ENCODE measurements at places on chromosomes 2 and 18.

- no peak for DNase-seq
These were observed 13.4 kb downstream of the UBXN2A start for GRCh38 chr2:23953625-23954024.

- DNase-seq: no peak
These were observed 19.4 kb downstream of the TMEM18 start for GRCh38 chr2:657766-658165.

GRCh38 chr2:239876271-239876947 is 148.7 kb downstream of the NDUFA10 start:
- DNase-seq: no peak

- no peak for DNase-seq
These were observed 46.9 kb upstream of the CYP20A1 start for GRCh38 chr2:203191961-203192360.

Data from astrocyte of the cerebellum (primary cell).